ENCODE measurements at places on chromosomes 7 and 10.
A peak's percentile ranks its signal among the peaks of the same experiment; 100 is the strongest.

- no peak for DNase-seq
- peaks cover 51% of the 10 kb centered on the region for H3K4me1 ChIP-seq
- no peaks in the 10 kb centered on the region for H3K36me3 ChIP-seq
- H3K27me3 ChIP-seq: no peaks in the 10 kb centered on the region
Measured at GRCh38 chr7:80150611-80151273, 16.1 kb downstream of the GNAI1 start.

- H3K4me1 ChIP-seq: no peaks in the 10 kb centered on the region
- no peaks in the 10 kb centered on the region for H3K27me3 ChIP-seq
- no peaks in the 10 kb centered on the region for H3K36me3 ChIP-seq
- no peak overlapping the region for H3K4me3 ChIP-seq
- H3K27ac ChIP-seq: no peak overlapping the region
- DNase-seq: no peak
Measured at GRCh38 chr7:52064493-52064892, 747.9 kb upstream of the COBL start.

DNA sequence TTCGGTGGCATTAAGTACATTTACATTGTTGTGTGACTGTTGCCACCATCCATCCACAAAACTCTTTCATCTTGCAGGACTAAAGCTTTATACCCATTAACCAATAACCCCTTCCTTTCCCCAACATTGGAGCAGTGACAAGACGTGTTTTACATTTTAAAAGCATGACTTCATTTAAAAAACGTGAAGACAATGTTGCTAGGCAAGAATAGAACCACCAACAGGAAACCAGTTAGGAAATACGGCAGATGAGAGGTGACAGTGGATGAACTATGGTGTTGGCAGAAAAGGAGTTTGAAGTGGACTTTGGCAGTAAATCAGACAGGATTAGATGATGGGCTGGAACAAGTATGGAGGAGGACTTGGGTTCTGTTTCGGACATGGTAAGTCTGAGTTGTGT is 17.0 kb downstream of the TMEM236 start:
- H3K4me3 ChIP-seq: no peak overlapping the region
- H3K36me3 ChIP-seq: no peaks in the 10 kb centered on the region
- peak overlapping the region; percentile 25 for H3K27ac ChIP-seq
- H3K27me3 ChIP-seq: no peaks in the 10 kb centered on the region
- peak; percentile 84 for DNase-seq
- peaks cover 16% of the 10 kb centered on the region for H3K4me1 ChIP-seq

GRCh38 chr7:33904681-33905388 is 504 bp upstream of the BMPER start:
- no peaks in the 10 kb centered on the region for H3K27me3 ChIP-seq
- peak; percentile 87 for DNase-seq
- H3K27ac ChIP-seq: peak overlapping the region; percentile 79
- H3K4me1 ChIP-seq: peaks cover 42% of the 10 kb centered on the region

DNA sequence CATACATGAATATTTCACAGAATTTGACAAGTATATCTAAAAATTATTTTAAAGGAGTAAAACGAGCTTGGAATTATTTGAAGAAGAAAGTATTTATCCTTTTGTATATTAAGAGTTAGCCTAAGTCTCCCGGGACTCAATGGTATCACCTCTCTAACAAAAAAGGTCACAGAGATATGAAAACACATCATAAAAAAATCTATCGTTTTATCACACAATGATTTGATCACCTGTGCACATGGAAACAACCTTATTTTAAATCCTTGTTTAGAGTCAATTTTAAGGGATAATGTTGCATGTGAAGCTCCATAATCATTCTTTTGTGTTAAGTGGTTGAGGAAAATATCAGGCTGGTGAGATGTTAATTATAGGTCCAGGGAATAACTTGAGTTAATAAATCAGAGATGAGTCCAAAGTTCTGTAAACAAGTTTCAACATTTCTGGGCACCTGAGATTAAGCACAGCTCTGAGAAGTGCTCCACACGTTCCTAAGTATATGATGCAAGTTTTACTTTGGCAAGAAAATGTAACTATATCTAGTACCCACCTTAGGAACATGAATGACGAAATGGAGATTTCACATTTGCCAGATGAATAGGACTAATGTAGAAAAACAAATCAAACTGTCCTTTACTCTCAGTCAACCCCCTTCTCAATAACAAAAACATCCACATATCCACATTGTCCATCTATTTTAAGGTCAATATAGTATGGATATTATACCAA is 148.5 kb upstream of the AKR1E2 start:
- H3K4me1 ChIP-seq: peaks cover 30% of the 10 kb centered on the region

DNA sequence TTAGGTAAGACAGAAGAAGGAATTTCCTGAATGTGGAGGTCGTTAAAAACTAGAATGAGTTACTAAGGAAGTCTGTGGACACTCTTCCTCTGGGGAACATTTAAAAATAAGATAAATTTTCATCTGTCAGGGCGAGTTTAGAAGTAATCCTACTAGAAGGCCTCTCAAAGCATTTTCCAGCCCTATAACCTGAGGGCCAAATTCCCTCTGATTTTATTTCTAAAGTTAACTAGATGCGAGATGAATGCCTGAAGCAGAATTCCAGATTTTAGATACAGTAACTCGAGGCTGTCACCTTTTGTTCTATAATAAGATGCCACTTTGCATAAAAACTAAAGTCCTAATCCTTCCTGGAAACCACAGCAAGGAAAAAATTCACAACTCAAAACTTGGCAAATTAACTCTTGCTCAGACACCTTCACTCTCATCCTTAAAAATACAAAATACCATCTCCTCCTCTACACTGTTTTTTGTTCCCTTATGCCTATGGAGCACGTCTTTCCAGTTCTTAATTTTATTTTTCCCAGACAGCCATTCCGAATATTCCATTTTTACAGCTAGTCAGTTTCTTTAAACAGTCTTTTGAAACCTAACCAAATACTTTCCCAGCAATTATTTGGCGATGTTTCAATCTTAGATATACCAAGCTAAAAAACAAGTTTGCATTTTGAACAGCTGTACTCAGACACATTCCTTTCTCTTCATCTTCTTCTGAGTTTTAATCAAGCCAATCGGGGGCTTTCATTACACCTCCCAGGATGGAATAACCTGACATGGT is 420.7 kb upstream of the NFE2L3 start:
- H3K36me3 ChIP-seq: no peaks in the 10 kb centered on the region
- H3K4me1 ChIP-seq: no peaks in the 10 kb centered on the region
- DNase-seq: no peak
- H3K27ac ChIP-seq: no peak overlapping the region
- no peak overlapping the region for H3K4me3 ChIP-seq

GRCh38 chr10:33483124-33483815 is 148.8 kb upstream of the NRP1 start:
- H3K36me3 ChIP-seq: no peaks in the 10 kb centered on the region
- peak; percentile 68 for DNase-seq
- no peak overlapping the region for H3K27ac ChIP-seq
- H3K4me3 ChIP-seq: no peak overlapping the region
